Fibroblast of skin of abdomen (primary cell): ENCODE measurements at places on chromosomes 7 and 10.

- DNase-seq, result no peak
Observed at GRCh38 chr10:102285133-102285532, 39.8 kb downstream of the GBF1 start.

GRCh38 chr7:121544726-121545125 is 148.6 kb upstream of the FAM3C start:
- DNase-seq, result peak; percentile 96

GRCh38 chr7:150396426-150396825 is 17.3 kb downstream of the ZNF775 start:
- no peak for DNase-seq

DNA sequence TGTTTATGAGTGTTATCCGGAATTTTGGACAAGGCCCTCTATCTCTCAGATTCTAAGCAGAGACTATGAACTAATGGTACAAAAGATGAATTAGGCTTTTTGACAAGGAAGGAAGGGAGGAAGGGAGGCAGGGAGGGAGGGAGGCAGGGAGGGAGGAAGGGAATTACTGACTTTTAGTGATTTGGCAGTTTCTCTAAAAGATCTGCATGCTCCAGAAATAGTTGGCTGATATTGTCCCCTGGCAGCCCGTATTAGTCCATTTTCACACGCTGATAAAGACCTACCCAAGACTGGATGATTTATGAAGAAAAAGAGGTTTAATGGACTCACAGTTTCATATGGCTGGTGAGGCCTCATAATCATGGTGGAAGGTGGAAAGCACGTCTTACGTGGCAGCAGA is 1093.5 kb downstream of the NRG3 start:
- no peak for DNase-seq

DNA sequence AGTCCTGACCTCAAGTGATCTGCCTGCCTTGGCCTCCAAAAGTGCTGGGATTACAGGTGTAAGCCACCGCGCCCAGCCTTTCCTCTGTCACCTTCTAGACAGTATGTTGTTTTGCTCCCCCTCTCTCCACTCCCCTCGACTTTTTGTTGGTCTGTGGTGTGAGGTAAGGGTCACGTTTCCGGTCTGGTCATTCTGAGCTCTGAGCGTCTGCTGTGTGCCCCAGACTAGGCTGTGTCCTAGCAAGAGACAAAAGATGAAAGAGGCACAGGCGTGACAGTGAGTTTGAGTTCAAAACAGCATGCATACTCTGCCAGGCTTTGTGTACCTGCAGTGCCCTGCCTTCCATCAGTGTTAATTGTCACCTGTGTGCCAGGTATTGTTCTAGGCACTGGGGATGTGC is 87.4 kb upstream of the PPIF start:
- DNase-seq, result no peak

GRCh38 chr10:110546077-110546476 is 21.4 kb upstream of the SMC3 start:
- DNase-seq, result no peak

DNA sequence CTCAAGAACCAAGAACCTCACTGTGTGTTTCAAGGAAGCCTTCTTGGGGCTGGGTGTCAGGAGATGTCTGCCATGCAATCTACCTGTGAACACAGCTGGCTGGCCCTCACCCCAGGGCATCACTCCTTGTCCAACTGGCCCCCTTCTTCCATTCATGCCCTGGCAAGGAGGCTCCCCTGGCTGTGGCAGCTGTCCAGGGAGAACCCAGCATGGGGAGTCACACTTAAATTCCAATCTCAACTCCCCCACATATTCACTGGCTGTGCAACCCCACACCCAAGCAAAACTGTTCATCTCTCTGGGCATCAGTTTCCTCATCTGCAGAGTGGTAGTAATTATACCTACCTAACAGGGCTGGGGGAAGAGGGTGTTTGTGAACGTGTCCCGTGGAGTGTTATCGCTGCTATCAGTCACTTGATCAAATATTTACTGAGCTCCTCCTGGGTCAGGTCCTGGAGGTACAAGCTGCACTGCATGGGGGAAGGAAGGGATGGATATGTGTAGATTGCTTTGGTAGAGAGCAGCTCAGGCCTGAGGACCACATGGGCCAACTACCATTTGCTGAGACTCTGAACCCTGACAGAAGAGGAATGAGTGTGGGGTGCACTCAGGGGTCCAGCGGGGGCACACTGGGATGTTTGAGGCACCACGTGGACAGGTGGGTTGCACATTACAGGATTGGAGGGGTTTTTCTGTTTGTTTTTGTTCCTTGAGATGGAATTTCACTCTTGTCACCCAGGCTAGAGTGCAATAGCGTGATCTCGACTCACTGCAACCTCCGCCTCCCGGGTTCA is 2.1 kb upstream of the GPRIN2 start:
- DNase-seq, result no peak

DNA sequence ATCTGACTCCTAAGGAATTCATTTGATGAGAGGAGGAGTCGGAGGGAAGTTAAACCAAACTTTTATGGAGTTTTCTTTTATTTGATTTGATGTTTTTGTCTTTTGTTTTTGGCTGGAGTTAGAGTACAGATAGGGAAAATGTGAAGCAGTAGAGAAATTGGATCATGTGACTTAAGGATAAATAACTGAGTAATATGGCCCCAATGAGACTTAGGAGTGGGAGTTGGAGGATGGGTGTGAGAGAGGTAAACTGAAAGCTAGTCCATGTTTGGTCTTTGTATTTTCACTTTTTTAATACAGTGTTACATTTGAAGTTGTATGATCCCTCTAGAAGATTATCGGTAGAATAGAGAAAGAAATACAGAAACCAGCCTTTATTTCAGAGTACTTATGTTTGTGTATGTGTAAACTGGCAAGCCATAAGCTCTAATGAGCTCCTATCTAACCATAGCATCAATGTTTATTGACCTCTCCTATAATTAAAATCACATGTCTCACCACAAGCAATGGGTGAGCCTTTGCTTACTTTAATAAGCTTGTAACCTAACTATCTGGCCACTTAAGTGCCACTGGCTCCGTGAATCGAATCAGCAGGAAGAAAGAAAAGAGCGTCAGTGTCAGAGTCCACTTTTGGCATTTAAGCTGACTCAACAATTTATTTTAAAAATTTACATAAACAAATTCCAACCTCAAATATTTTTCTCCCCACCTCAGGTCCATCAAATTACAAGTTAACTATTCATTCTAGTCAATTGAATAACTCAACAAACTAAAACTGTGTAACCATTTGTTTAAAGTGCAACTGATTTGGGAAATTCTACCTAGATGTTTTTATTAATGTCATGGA is 113.8 kb downstream of the EPDR1 start:
- DNase-seq, result no peak

DNA sequence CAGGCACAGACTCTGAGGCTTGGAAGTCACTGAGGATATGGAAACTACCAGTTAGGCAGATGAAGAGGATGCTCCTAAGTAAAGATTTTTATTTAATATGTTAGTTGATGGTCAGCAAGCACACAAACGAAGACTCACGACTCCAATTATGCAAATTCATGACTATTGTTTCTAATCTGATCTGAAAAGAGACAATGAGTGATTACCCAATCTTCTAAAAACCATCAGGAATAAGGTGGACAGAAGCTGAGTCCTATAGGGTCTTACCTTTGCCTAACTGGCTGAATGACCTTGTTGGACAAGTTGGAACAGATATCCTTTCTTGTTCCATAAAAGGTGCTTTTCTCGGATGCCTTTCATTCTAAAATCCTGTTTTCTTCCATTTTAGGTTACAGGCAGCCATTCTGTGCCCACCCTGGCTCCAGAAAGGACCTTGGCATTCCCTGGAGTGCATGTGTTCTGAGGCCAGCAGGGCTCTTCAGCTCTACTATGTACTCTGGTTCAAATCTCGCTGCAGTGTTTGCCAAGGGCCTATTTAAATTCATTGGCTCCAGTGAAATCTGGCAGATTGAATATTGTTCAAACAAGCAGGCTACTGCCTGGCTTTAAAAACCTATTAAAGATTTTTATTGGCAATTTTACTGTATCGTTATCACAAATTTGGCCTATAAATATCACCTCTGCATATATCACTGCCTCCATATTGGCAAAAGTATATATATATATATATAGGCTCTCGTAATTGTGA is 77.5 kb downstream of the SLC25A13 start:
- no peak for DNase-seq

DNA sequence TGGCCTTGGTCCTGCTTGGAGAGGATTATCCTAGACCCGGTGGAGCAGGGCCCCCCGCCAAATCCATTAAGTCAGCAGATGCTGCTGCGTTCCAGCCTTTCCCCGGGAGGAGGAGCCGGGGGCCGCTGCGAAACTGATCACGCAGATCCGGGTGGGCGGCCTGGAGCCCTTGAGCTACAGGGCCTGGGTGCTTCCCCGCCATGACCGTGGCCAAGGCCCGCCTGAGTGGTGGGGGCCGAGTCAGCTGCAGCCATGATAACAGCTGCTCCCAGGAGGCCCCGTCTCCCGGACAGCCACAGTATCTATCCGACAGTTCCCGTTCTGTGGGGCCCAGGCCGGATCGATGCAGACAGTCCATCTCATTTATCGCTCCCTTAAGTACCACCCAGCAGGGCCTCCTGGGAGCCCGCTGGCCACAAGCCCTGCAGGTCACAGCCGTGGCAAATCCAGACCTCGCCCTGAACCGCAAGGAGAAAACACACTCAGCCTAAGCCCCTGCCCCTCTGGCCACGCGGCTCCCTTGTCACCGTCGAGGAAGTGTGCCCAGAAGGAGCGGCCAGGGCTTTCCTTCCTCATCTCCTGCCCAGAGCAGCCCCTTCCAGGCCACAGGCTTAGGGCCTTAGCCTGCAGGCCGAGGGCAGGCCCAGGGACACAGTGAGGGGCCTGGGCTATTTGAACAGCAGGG is 34.4 kb upstream of the SLC29A4 start:
- peak; percentile 35 for DNase-seq

DNA sequence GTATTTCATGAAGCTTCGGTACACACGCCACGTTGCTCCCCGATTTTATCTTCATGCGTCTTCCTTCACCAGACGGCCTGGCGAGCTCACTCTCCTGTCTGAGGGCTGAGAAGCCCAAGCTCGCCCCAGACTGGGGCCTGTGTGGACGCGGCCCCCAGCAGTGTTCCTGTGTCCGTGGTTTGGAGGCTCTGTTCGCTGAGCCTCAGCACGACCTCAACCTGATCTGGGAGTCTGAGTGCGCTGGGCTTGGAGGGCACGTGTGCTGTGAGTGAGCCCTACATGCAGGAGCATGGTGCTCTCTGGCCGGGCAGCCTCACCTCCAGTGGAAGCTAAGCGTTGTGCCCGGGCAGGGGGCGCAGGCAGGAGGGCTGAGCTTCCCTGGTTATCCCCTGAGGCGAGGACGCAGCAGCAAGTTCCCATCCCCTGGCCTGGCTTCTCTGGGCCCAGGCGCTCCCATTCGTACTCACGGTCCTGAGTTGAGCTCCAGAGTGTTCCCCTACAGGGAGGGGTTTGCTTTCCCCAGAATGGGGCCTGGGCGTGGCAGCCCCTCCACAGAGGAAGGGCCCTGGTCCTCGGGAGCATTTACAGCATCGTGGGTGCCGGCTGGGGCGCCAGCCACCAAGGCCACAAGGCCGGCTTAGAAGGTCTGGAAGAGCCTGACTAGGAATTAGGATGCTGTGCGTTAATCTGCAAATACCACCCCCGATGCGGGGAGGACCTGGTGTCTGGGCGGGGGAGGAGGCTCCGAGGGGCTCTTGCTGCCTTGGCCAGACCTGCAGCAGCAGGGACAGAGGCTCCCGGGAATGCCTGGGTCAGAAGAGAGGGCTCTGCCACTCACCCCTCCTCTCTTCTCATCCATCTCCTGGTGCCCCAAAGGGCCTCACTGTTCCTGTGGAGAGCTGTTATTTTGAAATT is 400.6 kb downstream of the DNAJB6 start:
- no peak for DNase-seq

GRCh38 chr7:111865430-111865829 is 303.1 kb upstream of the IMMP2L start:
- DNase-seq, result no peak

GRCh38 chr10:31953080-31953479 is 24.4 kb upstream of the ARHGAP12 start:
- DNase-seq, result peak; percentile 26

DNA sequence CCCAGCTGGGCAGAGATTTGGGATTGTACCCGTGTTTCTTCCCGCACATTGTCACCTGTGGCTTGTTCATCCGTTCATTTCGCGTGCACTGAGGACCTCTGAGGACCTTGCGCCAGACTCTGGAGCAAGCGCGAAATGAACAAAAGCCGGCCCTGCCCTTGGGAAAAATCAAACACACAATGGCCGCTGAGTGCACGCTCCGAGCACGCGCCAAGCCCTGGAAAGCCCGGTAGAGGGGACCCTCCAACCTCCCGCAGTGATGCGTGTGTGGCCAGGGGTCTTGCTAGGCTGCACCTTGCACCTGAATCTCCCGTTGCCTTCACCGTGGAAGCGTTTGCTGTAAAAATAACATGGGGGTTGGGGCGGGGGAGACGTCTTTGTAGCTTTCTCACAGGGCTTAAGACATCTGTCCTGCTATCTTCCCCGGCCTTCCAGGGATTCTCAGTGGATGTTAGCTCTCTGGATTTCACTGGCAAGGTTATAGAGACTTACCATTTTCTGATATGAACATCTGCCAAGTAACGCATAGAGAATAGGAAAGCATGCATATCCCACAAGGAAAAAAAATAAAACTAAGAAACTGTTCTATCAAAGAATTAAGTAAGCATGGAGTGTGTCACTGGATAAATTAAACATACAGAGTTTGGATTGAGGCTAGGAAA is 37.3 kb downstream of the ZNF777 start:
- no peak for DNase-seq

- DNase-seq, result no peak
Observed at GRCh38 chr7:104986628-104987259, 27.3 kb upstream of the KMT2E start.

DNA sequence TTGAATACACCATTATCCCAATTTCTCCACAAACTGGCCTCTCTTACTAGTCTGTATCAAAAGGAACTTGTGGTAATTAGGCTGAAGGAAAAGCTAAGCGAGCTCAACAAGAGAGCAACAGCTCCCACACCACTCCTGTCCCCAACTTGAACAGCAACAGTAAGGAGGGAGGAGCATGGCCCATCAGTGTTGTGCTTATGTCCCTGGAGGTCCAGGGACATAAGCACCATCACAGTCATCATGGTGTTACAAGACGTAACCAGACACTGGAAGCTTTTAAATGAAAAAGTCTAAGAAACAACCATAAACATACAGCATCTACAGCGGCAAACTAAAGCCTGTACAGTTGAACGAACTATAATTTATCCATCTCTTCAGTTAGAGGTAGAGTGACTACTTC is 989 bp downstream of the ERLIN1 start:
- DNase-seq, result peak; percentile 8

GRCh38 chr7:1596181-1597043 is 26.6 kb upstream of the PSMG3 start:
- no peak for DNase-seq

- no peak for DNase-seq
Observed at GRCh38 chr10:83945982-83946718, 193.2 kb upstream of the GHITM start.

- no peak for DNase-seq
Observed at GRCh38 chr10:83543691-83544462, 595.4 kb upstream of the GHITM start.

DNA sequence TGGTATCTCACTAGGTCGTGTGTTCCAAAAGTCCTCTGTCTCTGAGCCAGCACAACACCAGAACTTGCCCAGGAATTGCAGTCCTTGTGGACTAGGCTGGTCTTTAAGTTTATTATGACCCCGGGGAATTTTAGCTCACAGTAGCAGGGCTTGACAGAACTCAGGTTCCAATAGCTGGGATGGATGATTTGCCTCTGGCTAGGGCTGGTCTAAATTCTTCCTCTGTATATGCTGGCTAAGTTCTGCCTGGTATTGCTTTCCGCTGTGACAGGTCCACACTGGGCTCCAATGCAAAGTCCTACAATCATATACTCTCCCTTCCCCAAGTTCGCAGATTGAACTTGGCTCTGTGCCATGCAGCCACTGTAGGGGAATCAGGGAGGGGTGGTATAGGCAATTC is 52.5 kb downstream of the FAS start:
- DNase-seq, result no peak

GRCh38 chr7:15719311-15719710 is 32.8 kb upstream of the MEOX2 start:
- DNase-seq, result peak; percentile 51
